ENCODE measurements at places on chromosomes 2 and 18.

DNA sequence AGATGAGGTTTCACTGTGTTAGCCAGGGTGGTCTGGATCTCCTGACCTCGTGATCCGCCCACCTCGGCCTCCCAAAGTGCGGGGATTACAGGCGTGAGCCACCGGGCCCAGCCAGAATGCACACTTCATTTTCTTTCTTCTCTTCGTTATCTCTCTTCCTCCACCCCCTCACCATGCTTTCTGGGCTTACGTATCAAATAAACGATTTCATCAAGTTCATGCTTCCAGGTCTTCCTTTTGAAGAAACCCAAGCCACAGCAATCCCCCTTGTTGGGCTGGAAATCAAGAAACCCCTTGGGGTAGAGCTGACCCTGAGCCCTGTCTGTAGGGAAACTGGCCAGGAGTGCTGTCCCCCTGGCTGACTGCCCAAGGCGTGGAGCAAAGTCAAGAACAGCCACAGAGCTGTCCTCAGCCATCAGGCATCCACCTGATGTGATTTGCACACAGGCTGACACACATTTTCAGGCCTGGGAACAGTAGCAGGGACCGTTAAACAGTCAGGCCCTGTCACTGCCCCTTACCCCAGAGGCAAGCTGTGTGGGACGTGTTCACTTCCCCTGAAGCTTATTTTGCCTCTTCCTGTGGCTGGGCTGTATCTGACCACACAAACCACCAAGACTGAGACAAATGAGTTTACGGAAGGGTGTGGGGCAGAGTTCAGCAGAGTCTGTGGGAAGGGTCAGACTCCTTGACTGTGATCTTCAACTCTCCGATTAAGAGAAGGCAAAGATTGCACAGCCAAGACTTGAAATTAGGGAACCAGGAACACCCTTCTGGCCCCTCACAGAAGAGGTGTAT, 15.1 kb upstream of the NMUR1 start:
- peak; percentile 94 for DNase-seq

- DNase-seq = no peak
These were observed 58.7 kb upstream of the LRP1B start for GRCh38 chr2:142189501-142189900.

GRCh38 chr18:58258692-58259342, 214.8 kb downstream of the NEDD4L start:
- DNase-seq = no peak

GRCh38 chr2:190182071-190182524, 119.6 kb upstream of the MSTN start:
- no peak for DNase-seq

DNA sequence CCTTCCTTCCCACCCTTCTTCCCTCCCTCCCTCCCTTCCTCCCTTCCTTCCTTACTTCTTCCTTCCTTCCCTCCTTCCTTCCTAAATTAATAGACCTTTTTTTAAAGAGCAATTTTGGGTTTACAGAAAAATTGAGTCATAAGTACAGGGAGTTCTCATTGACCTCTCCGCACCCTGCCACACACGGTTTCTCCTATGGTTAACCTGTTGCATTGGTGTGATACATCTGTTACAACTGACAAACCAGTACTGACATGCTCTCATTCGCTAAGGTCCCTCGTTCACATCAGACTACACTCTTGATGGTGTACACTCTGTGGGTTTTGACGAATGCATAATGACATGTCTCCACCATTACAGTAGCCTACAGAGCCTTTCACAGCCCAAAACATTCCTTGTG, 11.6 kb upstream of the SDC1 start:
- no peak for DNase-seq

Data from activated CD4-positive, alpha-beta T cell treated with anti-CD3 and anti-CD28 coated beads, Interleukin-10, Interleukin-2, amounts not matched to agents 100 ng/mL and 50 ng/mL, durations not matched to agents 16 hours and 8 hours (primary cell).